ENCODE measurements at places on chromosomes 11 and 22.

DNA sequence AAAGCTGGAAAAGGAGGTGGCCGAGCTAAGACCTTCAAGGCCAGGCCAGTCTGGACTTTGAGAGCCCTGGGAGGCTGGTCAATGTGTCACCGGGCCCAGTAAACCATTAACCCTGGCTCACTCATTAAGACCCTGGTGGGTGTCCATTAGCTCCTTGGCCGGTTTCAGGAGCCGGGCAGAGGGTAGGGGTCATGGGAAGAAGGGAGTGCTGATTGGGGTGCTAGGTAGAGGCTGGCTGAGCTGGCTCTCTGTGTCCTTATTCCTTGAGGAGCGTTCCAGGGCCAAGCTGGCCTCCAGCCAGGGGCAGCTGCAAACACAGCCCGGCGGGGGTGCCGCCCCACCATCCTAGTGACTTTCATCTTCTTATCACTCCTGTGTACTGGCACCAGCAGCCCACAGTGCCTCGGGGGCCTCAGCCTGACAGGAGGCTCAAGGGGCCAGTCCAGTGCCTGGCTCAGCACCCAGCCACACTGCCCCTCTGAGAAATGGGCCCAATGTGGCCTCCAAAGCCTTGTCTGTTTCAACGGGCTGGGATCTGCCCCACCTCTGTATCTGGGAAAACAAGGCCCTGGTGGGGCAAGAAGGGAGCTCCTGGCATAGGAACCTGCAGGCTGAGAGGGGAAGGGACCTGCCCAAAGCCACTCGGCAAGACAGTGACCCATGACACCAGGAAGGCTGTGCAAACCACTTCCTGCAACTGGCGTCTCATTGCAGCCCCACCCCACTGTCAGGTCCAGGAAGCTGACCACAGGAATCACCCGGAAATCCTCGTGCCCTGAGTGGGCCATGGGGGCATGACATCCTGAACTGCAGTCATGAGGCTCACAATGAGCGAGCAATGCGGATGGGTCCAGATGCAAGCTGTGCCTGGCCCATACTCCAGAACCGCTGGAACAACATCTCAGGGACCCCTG is 15.1 kb upstream of the RGL4 start:
- ATAC-seq = no peak

DNA sequence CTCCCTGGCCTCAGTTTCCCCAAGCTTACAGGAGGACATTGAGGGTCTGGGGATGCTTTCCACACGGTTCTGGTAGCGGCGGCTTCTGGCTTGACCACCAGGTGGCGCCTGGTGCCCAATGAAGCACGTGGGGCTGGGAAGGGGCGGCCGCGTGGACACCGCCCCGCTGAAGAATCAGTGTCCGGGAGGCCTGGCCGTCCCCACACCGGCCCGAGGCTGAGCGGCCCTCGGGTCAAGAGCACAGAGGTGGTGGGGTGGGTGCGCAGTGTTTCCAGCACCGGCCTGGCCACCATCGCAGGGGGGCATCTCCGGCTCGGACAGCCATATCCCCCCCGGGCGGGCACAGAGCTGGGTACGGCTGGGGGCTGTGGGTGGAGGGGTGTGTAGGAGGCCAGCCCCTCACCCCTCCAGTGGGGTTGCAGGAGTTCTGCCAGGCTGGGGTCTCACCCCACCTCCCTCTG is 27.8 kb upstream of the PPARA start:
- peak; percentile 77 for ATAC-seq

GRCh38 chr11:926341-926916 is 759 bp downstream of the AP2A2 start:
- no peak for ATAC-seq

DNA sequence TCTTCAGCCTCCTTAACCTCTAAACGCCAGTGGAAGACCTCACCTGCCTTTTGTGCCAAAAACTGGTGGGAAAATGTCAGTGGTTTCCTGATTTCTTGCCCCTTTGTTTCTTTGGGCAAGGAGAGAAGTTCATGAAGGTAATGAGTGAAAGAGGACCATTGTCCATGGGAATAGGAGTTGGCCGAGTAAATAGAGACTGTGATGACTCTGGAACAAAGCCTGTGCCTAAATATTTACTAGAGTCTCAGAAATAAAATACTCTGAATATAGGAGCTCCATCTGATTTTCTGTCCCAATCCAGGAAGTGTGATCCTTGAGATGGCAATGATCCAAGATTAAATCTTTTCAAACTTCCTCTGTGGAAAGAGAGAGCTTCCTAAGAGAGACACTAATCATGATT is 12.0 kb downstream of the SLC5A1 start:
- no peak for ATAC-seq

DNA sequence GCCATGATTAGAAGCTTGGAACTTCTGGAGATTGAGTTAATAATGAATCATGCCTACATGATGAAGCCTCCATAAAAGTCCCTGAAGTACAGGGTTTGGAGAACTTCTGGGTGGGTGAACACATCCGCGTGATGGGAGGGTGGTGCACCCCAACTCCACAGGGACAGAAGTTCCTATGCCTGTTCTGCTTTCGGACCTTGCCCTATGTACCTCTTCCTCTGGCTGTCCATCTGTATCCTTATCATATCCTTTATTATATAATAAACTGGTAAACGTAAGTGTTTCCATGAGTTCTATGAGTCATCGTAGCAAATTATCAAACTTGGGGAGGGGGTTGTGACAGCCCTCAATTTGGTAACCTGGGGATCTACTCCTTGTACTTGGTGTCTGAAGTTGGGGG is 60.2 kb downstream of the ADM start:
- no peak for ATAC-seq

DNA sequence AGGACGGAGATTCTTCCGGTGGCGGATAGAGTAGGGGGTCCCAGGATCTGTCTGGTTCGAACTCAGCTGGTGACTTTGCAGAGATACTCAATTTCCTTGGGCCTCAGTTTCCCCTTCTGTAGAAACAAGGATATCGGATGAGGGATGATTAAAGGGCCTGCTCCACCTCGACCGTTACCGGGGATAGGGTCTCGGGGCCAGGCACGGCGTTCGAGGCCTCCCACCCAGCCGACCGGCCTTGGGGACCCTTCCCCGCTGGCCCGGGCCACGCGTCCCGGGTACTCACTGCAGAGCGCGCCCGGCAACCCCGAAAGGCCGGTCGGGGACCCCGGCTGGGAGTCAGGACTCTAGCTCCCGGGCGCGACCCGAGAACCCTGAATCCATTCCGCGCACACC is 321 bp downstream of the RHBDD3 start:
- no peak for ATAC-seq

DNA sequence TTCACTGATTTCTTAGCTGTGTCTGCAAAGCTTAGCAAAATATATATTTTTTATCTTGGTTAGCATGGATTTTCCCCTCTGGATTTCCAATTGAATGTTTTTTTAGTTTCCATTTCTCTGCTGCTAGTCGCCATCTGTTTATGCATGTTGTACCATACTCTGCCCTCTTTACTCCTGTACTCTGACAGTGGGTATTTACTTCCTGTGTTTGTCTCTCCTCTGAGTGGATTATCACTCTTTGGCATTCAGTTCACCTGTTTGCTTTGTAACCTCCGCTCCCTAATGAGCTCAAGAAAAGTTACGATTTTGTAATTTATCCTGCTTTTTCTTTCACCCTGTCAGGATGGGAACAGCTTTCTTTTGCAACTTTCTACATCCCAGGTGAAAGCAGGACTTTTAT is 59.1 kb downstream of the PDHX start:
- ATAC-seq = no peak

- no peak for ATAC-seq
These were observed 37.1 kb downstream of the SIK2 start for GRCh38 chr11:111639226-111639925.

GRCh38 chr11:91773090-91773489 is 451.5 kb upstream of the FAT3 start:
- no peak for ATAC-seq

GRCh38 chr11:33843018-33843417 is 48.9 kb downstream of the LMO2 start:
- ATAC-seq = no peak

DNA sequence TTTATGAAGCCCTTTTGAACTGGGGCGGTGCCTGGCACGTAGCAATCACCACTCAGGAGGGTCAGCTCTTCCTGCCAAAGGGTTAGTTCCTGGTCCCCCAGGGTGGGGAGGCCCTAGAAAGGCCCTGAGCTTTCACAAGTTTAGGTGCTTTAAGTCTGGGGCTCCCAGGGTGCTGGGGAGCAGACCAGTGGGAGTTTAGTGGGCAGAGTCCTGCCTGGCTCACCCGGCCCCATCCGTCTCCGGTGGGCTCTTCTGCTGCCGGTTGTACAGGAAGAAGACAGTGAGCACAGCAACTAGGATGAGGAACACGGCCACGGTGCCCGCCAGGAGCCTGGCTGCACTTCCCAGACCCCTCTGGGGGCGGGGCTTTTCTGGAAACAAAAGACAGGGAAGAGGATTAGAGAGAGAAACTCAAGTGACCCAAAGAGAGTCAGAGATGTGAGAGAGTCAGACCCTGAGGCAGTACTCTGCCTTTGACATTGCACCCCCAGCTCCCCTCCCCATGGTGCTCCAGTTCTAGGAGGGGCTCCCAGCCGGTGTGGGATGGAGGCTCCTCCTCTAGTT is 89.3 kb downstream of the NECTIN1 start:
- ATAC-seq = no peak

DNA sequence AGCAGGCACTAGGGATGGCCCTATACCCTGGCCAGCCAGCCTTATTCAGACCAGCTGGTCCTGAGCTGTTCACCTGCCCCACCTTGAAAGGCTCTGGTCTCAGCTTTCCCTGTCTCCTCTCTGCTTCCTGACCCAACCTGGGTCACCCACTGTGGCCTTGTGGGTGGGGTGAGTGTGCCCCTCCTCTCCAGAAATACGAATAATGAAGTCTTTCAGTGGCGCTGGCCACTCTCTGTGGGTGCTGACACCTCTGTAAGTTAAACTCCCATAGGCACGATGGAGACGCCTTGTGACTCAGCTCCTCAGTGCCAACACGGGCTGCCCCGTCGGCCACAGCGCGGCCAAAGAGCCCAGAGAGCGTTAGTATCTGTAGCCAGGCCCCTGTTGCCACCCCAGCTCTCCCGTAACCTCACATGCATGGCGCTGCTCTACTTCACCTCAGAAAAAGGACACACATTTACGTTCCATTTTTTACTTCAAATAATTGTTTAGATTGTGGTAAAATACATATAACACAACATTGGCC is 74.6 kb upstream of the SEPTIN5 start:
- no peak for ATAC-seq

GRCh38 chr11:130101661-130102060 is 32.0 kb downstream of the APLP2 start:
- ATAC-seq = no peak

GRCh38 chr11:10225553-10225952 is 68.5 kb downstream of the SBF2 start:
- no peak for ATAC-seq

Measured in activated CD4-positive, CD25-positive, alpha-beta regulatory T cell treated with anti-CD3 and anti-CD28 coated beads, Interleukin-2, amount 50 U/mL, for 24 hours (primary cell).